ENCODE measurements at places on chromosomes 5 and 9.

DNA sequence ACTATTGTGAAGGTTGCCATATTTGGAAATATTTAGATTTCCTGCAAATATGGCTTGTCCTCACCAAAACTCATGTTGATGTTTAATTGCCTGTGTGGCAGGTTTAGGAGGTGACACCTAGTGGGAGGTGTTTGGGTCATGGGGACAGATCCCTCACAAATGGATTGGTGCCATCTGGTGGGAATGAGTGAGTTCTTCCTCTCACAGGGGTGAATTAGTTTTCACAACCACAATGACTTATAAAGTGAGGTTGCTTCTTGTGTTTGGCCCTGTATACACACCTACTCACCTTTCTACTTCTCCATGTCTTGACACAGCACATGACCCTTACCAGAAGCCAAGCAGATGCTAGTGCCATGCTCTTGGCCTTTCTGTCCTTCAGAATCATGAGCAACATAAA is 41.1 kb downstream of the ISOC1 start:
- DNase-seq = no peak

DNA sequence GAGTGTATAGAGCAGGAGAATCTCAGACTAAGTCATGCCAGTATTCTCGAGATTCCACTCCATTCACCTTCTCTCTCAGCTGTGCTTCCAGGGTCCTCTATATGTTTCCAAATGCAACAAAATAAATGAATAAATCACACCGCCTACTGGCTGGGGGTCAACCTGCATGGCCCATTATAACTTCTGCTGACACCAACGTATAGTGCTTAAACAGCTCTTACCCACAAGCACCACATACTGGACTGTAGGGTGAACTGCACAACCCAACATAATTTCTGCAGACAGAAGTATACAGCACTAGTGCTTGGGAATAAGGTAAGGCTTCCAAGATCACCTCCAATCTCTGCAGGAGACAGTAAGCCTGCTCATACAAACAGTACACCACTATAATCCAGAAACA is 33.1 kb upstream of the HTR4 start:
- DNase-seq = no peak

- no peak for DNase-seq
Measured at GRCh38 chr9:82273121-82273520, 284.5 kb downstream of the SPATA31D1 start.

DNA sequence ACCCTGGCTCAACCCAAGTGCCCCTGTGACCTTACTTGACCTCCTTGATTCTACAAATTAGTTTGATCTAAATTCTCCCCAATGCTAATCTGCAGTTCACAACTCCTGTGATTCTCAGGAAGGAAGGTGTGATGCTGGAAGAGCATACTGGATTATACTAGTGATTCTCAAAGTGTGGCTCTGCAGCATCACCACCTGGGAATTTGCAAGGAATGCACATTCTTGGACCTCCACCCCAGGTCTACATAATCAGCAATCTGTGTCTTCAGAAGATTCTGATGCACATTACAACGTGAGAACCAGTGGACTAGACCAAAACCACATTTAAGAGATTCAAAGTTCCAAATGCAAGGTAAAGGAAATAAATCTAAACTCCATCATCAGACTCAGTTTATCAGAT is 198.6 kb downstream of the AGTPBP1 start:
- no peak for DNase-seq

DNA sequence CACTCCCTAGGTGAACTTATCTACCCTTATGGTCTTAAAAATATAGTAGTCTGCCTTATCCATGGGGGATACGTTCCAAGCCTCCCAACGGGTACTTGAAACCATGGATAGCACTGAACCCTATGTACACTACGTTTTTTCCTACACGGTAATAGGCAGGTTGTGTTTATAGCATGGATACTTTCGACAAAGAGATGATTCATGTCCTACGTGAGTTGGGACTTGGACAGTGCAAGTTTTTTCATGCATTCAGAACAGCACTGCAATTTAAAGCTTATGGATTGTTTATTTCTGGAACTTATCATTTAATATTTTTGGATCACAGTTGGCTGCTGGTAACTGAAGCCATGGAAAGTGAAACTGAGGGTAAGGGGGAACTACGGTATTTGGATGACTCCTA is 88.1 kb downstream of the CNTLN start:
- DNase-seq = no peak

DNA sequence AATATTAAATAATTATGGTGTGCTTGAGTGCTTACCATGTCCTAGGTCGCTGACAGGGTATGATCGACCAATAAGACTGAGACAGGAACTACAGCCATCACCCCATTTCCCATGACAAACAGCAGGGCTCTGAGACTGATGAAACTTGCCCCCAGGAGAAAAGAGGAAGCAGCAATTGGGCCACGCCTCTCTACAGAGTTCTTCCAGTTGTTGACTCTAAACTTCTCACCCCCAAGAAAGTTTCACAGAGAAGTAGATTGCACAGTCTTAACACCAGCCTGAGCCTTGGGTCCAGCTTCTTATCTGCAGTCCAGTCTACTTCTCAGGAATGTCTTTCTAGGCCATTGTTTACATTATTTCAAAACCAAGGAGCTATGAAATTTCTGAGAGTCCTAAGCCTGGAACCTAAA is 182.2 kb upstream of the ANKRD55 start:
- no peak for DNase-seq

DNA sequence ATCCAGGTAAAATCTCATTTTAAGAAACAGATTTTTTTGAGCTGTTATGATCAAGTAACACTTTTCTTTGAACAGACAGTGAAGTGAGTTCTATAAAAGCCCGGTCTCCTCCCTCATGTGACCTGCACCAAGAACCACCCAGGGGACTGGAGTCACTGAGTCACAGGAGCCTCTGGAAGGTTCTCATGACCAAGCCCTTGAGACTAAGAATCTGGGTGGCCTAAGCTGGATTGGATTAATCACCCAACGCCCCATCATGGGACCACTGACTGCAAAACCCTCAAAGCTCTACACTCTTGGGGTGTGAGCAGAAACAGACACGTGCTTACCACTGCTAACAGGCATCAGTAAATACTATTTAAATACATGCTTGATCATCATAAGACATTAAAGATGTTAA is 48.4 kb downstream of the SECISBP2 start:
- no peak for DNase-seq

- no peak for DNase-seq
Measured at GRCh38 chr5:6681682-6682081, 31.6 kb upstream of the TENT4A start.

- DNase-seq = no peak
Measured at GRCh38 chr5:7468742-7469141, 72.8 kb downstream of the ADCY2 start.

DNA sequence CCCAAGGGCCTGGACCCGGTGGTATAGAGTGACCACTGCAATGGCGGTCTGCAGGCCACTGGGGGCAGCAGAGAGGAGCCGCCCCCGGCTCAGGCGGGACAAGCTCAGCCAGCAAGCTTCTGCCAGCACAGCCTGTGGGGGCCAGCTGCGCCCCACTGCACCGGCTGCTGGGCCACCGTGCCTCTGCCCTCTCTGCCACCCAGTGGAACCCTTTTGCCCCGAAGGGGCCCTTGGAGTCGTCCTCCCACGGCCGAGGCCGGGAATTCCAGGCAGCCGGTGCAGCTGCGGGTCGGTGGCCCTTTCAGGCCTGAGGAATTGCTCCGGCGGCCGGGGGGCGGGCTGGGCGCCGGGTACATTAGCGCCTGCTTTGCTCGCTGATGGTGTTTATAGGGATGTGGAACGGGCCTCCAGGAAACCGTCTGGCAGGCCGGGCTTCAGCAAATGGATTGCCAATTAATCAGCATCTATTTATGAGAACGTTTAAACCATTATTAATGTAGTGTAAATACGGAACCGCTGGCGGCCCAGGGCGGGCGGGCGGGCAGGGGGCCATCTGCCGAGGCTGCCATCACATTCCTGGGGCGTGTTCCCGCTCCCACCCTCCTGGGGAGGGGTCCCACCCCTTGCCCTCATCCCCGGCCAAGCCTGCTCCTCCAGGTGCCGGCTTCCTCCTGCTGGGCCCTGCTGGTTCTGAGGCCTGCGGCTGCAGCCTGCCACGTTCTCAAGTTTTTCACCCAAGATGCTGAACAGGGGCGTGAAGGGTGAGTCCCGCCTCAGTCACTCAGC is 127.4 kb downstream of the BARX1 start:
- DNase-seq = no peak

GRCh38 chr9:85359161-85359560 is 382.6 kb downstream of the AGTPBP1 start:
- no peak for DNase-seq

- DNase-seq = no peak
Measured at GRCh38 chr9:3751125-3751758, 225.4 kb upstream of the RFX3 start.

DNA sequence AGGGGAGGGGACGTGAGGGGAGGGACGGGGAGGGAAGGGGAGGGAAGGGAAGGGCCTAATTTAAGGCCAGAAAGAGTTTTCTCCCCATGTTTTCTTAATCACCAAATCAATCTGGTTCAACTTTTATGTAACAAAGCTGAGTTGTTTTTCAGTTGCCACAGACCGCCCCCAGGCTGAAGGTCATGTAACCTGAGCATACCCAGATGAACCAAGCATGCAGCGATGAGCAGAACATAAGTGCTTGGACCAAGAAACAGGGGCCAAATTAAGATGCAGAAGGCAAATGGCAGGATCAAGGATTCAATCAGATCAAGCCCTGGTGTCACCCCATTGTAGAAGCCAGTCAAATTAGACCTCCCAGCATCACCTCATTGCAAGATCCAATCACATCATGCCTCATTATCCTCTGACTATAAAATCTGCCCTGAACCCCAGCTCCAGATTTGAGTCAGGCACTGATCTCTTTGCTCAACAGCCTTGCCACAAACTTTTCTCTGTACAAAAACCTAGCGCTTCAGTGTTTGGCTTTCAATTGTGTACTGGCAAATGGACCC is 113.5 kb upstream of the TNPO1 start:
- no peak for DNase-seq

GRCh38 chr9:125805057-125805456 is 57.9 kb downstream of the PBX3 start:
- DNase-seq = no peak

GRCh38 chr9:23850690-23851629 is 24.9 kb upstream of the ELAVL2 start:
- DNase-seq = no peak

GRCh38 chr5:77398896-77399295 is 93.2 kb downstream of the WDR41 start:
- DNase-seq = no peak
